ENCODE measurements at places on chromosomes 3 and 15.

- DNase-seq = no peak
Observed at GRCh38 chr3:195394700-195395099, 48.1 kb downstream of the ACAP2 start.

DNA sequence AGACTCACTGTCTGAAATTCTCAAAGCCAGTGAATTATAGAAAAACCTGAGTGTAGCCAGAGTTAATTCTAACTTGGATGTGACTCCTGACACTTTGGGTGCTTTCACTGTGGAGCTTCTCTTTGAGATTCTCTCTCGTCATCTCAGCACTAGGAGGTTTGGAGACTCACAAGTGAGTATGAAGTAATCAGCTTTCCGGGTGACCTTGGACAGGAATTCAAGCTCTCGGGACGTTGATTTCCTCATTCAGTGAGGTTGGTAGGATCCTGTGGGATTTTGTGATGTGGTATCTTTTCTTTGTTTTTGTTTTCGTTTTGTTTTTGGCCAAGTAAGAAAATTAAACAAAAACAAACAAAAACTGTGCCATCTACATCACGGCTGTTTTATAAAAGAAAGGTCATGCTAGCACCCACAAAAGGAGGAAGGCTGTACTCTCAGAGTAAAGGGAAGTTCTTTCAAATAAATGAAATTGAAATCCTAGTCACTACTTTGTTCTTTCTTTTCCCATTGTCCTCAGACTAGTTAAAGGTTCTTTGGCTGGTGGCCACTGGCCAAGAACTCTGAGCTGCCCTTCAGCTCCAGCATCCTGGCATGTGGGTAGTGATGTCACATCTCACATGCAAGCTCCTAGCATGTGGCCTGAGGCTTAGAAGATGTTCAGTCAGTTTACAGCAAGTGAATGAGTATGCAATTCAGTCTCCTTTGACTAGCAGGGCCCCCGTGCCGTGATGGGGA is 263.3 kb upstream of the TPM1 start:
- DNase-seq = peak; percentile 75

DNA sequence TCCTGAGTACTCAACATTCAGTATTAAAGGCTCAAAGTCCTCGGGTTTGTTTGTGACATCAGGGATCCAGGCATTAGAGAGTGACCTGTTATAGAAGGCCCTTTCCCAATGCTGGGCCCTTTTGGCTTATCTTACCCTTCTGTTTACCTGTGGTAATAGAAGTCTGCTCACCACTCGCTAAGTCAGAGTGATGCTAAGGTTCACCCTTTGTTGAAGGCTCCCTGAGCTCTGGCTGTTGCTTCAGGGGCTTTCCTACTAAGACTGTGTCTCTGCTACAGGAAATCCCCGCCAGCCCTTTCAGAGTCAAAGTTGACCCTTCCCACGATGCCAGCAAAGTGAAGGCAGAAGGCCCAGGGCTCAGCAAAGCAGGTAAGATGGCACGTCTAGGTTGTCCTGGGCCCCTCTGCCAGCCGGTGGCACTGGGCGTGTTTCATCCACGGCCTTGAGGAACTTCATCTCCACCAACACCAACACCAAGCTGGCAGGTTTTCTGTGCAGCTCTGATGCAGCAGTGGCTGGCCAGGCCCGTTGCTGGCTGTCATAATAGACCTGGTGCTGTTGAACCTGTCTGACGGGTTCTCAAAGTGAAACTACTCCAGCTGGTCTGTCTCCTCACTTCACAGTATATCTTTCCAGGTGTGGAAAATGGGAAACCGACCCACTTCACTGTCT is 99.1 kb downstream of the DNASE1L3 start:
- peak; percentile 28 for DNase-seq

- DNase-seq = no peak
Observed at GRCh38 chr15:69088300-69088965, 72.0 kb upstream of the GLCE start.

GRCh38 chr3:187101184-187102072 is 37.9 kb downstream of the RPL39L start:
- peak; percentile 90 for DNase-seq

- DNase-seq = no peak
Observed at GRCh38 chr3:62255758-62256157, 117.6 kb downstream of the FEZF2 start.

DNA sequence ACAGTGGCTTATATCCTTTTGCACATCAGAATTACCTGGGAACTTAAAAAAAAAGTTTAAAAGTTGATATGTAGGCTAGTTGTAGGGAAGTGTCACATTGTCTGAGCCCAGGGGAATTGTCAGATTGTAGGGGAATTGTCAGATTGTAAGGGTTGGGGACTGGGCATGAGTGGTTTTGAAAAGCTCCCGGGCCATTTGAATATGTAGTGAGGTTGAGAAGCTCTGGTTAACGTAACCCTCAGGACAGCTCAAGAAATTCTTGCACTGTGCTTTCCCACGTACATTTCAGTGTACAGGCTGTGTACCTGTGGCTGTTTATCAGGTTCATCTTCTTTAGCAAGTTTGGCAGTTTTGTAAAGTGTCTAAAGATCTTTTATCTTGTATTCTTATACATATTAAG is 107.0 kb downstream of the FNDC3B start:
- DNase-seq = no peak

DNA sequence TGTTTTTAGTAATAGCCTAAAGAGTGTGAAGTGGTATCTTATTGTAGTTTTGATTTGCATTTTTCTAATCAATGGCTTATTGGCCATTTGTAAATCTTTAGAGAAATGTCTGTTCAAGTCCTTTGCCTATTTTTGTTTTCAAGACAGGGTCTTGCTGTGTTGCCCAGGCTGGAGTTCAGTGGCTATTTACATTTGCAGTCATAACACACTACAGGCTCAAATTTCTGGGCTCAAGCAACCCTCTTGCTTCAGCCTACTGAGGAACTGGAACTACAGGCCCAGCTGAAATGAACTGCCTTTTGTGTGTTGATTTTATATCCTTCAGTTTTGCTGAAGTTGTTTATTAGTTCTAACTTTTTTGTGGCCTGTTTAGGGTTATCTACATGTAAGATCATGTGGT is 27.9 kb downstream of the BSN start:
- no peak for DNase-seq

- DNase-seq = no peak
Observed at GRCh38 chr3:182092662-182093262, 381.0 kb downstream of the SOX2 start.
